Liver (tissue), 10 donors: ENCODE measurements at places on chromosomes 5 and 9. TPM values are rescaled to one million over a fixed set of nuclear protein-coding genes. Genes with fewer than 3 reads are reported as not detected.

Gene CER1
- total RNA-seq: not detected

DNA sequence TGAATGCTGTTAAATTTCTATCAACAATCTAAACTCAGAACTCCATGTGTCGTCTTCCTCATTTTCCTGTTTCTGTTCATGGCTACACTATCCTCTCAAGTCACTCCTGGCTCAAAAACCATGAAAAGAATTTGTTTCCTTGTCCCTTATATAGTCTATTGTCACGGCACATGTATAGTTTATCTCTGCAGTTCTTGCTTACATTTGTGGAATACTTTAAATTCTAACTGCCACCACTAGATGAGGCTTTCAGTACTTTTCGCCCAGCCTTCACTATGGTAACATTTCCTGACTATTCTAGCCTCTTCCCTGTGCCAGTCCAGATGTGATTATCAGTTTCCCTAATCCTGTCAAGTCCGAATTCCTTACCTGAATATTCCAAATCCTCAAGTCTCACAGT lies 34.6 kb downstream of the PKD2L2 start:
- no peaks in the 10 kb centered on the region for H3K36me3 ChIP-seq
- no peaks in the 10 kb centered on the region for H3K27me3 ChIP-seq
- H3K4me3 ChIP-seq: no peak overlapping the region
- no peak for DNase-seq
- no peak overlapping the region for H3K27ac ChIP-seq

DNA sequence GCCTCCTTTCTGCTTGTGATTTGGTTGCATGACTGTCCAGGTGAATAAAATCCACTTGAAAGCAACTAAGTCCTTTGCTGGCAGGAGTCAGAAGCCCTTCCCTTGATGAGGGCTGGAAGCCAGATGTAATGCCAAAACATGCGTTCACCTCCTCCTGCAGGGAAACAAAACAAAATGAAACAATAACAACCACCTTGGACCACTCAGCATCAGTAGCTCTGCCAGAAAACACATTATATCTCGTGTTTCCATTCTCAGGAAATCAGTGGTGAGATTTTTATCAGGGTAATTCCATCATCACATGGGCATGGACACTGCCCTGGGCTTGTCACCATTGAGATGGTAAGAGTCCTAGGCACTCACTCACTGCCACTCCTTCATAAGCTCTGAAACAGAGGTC lies 350.3 kb upstream of the ACTBL2 start:
- no peaks in the 10 kb centered on the region for H3K4me1 ChIP-seq
- no peak overlapping the region for H3K27ac ChIP-seq
- no peak overlapping the region for H3K4me3 ChIP-seq

Gene RNF208
- 0.59 TPM for total RNA-seq

GRCh38 chr9:128825923-128826700 lies 3.5 kb downstream of the SPOUT1 start:
- peaks cover 5% of the 10 kb centered on the region for H3K36me3 ChIP-seq
- H3K4me3 ChIP-seq: no peak overlapping the region
- H3K4me1 ChIP-seq: peaks cover 37% of the 10 kb centered on the region
- no peak overlapping the region for H3K27ac ChIP-seq
- DNase-seq: no peak

- no peak overlapping the region for H3K4me3 ChIP-seq
- H3K4me1 ChIP-seq: no peaks in the 10 kb centered on the region
- no peaks in the 10 kb centered on the region for H3K36me3 ChIP-seq
- H3K27me3 ChIP-seq: no peaks in the 10 kb centered on the region
- DNase-seq: no peak
Observed at GRCh38 chr9:90965226-90966030, 163.8 kb downstream of the SYK start.

GRCh38 chr9:9216934-9217333 lies 1395.9 kb downstream of the PTPRD start:
- H3K27ac ChIP-seq: no peak overlapping the region
- DNase-seq: no peak
- no peaks in the 10 kb centered on the region for H3K36me3 ChIP-seq
- H3K4me1 ChIP-seq: no peaks in the 10 kb centered on the region
- H3K4me3 ChIP-seq: no peak overlapping the region

Gene SPINK5
- total RNA-seq: 0.42 TPM

Gene SLC25A2
- 0.19 TPM for total RNA-seq

- no peak overlapping the region for H3K4me3 ChIP-seq
- no peaks in the 10 kb centered on the region for H3K4me1 ChIP-seq
- H3K36me3 ChIP-seq: no peaks in the 10 kb centered on the region
- H3K27me3 ChIP-seq: no peaks in the 10 kb centered on the region
- no peak for DNase-seq
Observed at GRCh38 chr5:107631805-107632362, 38.9 kb downstream of the EFNA5 start.

GRCh38 chr5:144328980-144329379 lies 158.3 kb downstream of the KCTD16 start:
- H3K4me1 ChIP-seq: no peaks in the 10 kb centered on the region
- no peak for DNase-seq
- H3K4me3 ChIP-seq: no peak overlapping the region
- no peaks in the 10 kb centered on the region for H3K27me3 ChIP-seq

Gene NACC2
- total RNA-seq: 17.8 TPM

- no peaks in the 10 kb centered on the region for H3K27me3 ChIP-seq
- H3K36me3 ChIP-seq: no peaks in the 10 kb centered on the region
- no peak overlapping the region for H3K27ac ChIP-seq
- peaks cover 33% of the 10 kb centered on the region for H3K4me1 ChIP-seq
- no peak overlapping the region for H3K4me3 ChIP-seq
- DNase-seq: no peak
Observed at GRCh38 chr5:137624786-137625349, 111.0 kb downstream of the KLHL3 start.

DNA sequence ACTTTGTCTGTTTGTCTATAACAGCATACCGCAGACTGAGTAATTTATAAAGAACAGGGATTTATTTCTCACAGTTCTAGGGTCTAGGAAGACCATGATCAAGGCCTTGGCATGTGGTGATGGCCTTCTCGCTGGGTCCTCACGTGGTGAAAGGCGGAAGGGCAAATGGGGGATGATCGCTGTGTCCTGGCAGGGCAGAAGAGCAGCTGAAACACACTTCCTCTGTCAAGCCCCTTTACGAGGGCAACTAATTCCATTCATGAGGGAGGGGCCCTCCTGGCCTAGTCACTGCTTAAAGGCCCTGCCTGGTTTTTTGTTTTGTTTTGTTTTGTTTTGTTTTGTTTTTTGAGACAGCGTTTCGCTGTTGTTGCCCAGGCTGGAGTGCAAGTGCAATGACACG lies 41.9 kb upstream of the UBTD2 start:
- H3K27me3 ChIP-seq: no peaks in the 10 kb centered on the region
- H3K4me3 ChIP-seq: no peak overlapping the region
- no peak overlapping the region for H3K27ac ChIP-seq
- no peaks in the 10 kb centered on the region for H3K36me3 ChIP-seq
- H3K4me1 ChIP-seq: no peaks in the 10 kb centered on the region

Gene TMEM252
- total RNA-seq: 0.17 TPM

DNA sequence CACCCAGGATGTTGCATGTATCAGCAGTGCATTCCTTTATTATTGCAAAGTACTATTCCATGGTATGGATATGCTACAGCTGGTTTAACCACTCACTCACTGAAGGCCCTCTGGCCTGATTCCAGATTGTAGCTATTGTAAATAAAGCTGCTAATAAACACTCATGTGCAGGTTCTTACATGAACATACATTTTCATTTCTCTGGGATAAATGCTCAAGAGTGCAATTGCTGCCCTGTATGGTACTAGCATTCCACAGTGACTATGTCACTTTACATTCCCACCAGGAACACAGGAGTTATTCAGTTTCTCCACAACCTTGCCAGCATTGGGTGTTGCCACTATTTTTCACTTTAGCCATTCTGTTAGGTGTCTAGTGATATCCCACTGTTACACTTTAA lies 267.6 kb downstream of the SPOCK1 start:
- no peak overlapping the region for H3K4me3 ChIP-seq
- DNase-seq: no peak
- no peaks in the 10 kb centered on the region for H3K27me3 ChIP-seq
- H3K4me1 ChIP-seq: no peaks in the 10 kb centered on the region
- H3K36me3 ChIP-seq: no peaks in the 10 kb centered on the region

Gene TSSK1B
- total RNA-seq: not detected
